ENCODE measurements at places on chromosomes 7 and 10. TPM values are rescaled to one million over a fixed set of nuclear protein-coding genes. Genes with fewer than 3 reads are reported as not detected.

DNA sequence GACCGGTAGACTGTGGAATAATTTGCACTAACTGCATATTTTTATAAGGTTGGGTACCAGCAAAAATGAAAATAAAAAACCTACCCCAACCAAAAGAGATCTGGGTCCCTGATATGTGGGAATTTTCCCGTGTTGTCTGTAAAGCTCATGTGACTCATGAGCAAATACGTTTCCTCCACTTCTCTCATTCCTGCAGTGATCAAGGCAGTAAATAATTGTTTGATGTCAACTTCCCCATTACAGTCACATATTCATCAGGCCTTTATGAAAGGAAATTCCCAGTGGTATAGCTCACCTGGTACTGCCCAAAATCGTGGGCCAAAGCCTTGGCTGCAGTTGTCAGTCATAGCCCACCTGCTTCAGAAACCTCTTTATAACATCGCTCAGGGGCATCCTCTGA is 166.0 kb upstream of the ANK3 start:
- no peak for DNase-seq

DNA sequence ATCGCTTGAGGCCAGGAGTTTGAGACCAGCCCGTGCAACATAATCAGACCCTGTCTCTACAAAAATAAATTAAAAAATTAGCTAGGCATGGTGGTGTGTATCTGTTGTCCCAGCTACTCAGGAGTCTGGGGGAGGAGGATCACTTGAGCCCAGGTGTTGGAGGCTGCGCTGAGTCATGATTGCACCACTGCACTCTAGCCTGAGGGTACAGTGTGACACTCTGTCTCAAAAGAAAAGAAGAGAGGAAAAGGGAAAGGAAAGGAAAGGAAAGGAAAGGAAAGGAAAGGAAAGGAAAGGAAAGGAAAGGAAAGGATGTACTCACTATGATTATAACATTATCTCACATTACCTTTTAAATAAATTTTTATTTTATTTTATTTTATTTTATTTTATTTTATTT is 56.5 kb upstream of the MPP7 start:
- DNase-seq, result no peak

Gene PRR15
- 13.2 TPM for total RNA-seq

Gene NKX1-2
- not detected for total RNA-seq

Measured in breast epithelium (tissue), 4 donors.